Osteoblast (primary cell): ENCODE measurements at places on chromosomes 7 and 10. TPM values are rescaled to one million over a fixed set of nuclear protein-coding genes. Genes with fewer than 3 reads are reported as not detected.

ZNF467 gene
- total RNA-seq = not detected in 2 replicates

DNA sequence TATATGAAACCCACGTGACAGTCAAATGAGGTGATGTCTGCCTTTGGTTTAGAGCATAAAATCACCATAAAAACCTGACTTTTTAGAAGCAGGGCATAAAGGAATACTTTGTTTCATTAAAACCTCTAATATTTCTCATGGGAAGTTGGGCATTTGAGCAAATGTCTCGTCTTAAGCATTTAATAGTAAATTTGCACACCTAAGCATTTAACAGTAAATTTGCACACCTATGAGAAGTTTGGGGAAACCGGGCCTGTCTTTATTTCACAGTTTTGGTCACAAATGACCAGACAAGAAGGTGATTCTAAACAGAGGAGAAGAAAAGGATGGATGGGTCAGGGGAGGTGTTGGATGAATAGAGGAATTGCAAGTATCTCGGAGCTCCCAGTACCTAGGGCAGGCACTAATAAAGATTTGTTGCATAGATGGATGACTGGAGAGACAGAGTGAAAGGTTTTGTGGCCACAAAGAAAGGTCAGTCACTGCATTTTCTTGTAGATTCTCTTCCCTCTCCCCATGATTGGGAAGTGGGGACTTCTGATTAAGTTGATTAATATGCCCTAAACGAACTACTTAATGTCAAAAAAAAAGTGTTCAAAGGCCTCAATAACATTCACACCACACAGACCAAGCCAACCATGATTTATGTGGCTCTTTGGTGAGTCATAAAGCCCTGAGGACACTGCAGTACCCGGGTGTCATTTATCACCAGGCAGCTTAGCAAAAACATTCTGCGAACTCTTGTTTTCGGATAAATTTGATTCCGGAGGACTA lies 158.2 kb downstream of the SPAG6 start:
- DNase-seq = no peak

RPEL1 gene
- 0.29 and 0.36 TPM in 2 replicates for total RNA-seq

- no peak for DNase-seq
Observed at GRCh38 chr10:29246449-29246848, 42.4 kb upstream of the LYZL1 start.

TMEM176A gene
- total RNA-seq = not detected in 2 replicates

CALHM2 gene
- total RNA-seq = 54.6 and 56.3 TPM in 2 replicates

- no peak for DNase-seq
Observed at GRCh38 chr7:49885593-49886285, 112.3 kb downstream of the VWC2 start.

ELAPOR2 gene
- total RNA-seq = 0.88 and 4.0 TPM in 2 replicates

GRCh38 chr7:140003913-140004382 lies 58.8 kb downstream of the PARP12 start:
- peak; percentile 93 for DNase-seq

- DNase-seq = peak; percentile 68
Observed at GRCh38 chr7:5279734-5280133, 3.0 kb upstream of the SLC29A4 start.

GPR26 gene
- not detected in 2 replicates for total RNA-seq

DNA sequence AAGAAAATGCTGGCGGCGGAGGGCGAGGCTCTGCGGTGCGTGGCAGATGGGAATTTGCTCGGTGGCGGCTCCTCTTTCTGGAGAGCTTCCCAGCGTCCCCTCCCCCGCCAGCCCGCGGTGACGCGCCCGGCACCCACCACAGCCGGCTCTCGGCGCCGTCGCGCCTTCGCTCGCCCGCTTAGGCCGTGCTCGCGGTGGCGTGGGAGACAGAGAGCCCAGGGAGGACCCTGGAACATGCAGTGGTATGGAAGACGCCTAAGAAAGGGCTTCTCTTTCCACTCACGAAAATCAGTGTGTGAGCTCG lies 576 bp upstream of the CSGALNACT2 start:
- DNase-seq = peak; percentile 96

- no peak for DNase-seq
Observed at GRCh38 chr10:113880236-113880635, 25.8 kb downstream of the NHLRC2 start.

DNA sequence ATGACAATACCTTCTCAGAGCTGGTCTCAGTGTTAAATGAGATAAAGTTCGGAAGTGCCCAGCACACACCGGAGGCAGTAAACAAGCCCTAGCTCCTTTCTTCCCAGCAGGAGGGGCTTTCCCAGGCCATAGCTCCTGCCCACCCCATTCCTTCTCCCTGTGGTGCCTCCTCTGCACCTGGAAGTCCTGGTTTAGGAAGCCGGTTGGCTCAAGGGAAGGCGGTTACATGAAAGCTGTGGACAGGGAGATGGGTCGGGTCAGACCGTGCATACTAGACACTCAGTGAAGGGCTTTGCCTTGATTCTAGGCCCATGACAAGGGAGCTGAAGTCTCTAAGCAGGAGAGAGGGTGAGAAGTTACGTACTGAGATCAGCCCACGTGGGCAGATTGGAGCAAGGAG lies 8.6 kb downstream of the BEND7 start:
- no peak for DNase-seq

GRCh38 chr7:107043921-107044346 lies 571 bp upstream of the PRKAR2B start:
- DNase-seq = no peak

- DNase-seq = no peak
Observed at GRCh38 chr7:80175744-80176143, 41.1 kb downstream of the GNAI1 start.

UBE2D1 gene
- total RNA-seq = 20.3 and 22.4 TPM in 2 replicates

DNA sequence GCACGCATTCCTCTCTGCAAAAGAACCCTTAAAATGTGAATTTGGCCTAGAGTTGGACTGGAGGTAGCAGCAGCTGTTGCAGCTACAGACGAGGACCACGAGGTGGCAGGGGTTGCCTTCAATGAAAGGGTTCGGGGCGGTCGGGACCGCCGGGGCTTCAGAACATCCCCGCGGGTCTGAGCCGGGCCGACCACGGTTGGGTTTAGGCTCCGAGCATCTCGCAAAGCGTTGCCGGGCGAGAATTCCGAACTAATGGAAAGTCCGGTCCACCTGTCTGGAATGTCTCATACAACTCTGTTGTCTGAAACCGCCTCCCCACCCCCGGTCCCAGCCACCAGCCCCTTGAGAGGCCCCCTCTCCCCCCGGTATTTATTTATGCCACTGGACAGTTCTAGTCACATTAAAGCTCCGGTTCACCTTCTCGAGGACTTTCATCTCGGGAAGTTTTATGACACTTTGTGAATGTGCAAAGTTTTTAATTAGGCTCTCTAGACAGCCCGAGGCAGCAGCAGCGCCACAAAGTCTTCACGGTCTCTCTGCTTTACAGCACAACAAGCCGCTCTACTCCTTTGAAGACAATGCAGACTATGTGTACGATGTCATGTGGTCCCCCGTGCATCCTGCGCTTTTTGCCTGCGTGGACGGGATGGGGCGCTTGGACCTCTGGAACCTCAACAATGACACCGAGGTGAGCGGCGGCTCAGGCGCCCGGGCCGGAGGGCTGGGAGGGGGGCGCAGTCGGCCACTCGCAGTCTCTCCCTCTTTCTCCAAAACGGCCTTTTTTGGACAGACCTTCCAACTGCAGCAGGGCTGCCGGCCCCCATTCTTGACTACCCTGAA lies 246.2 kb downstream of the SLC25A13 start:
- peak; percentile 92 for DNase-seq

- no peak for DNase-seq
Observed at GRCh38 chr7:87570178-87570577, 30.5 kb downstream of the ABCB1 start.

CHST3 gene
- 39.5 and 43.1 TPM in 2 replicates for total RNA-seq

GRCh38 chr7:24017519-24017918 lies 266.5 kb upstream of the NPY start:
- no peak for DNase-seq

ZNF716 gene
- total RNA-seq = not detected in 2 replicates

- DNase-seq = no peak
Observed at GRCh38 chr7:117776224-117776623, 97.0 kb downstream of the CTTNBP2 start.

PNLIPRP2 gene
- not detected in 2 replicates for total RNA-seq

- no peak for DNase-seq
Observed at GRCh38 chr7:37052705-37053104, 328.4 kb upstream of the AOAH start.

DNA sequence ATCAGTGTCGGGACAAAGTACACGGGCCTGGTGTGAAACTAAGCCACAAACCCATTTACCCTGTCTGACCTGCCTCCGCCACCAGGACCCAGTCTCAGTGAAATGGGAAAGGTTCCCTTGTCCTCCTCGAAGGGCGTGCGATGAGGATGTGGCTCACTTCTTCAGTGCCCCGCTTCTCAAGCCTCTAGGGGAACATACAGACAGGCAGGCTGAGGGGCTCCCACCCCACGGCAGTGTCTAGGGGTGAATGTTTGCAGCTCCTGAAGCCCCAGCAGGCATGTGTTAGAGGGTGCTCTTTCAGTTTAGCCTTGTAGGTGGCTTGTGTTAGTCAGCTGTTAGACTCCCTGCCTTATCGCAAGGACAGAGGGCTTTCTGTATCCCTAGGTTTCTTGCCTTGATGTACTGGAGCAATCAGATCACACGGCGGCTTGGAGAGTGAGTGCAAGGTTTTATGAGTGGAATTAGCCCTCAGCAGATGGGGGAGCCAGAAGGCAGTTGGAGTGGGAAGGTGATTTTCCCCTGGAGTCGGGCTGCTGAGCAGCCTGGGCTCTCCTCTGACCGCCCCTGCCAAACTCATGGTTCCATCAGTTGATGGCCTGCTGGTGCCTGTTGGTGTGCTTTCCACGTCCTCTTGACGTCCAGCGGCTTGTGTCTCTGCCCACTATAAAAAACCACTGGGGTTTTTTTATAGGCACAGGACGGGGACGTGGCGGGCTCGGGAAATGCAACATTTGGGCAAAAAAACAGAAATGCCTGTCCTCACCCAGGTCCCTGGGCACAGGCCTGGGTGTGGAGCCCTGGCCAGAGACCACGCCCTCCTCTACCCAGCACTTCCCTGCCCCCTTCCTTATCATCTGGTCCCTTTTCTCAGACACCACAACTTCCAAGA lies 759 bp downstream of the NUDT1 start:
- peak; percentile 92 for DNase-seq
